ENCODE measurements at places on chromosomes 13 and 19.

DNA sequence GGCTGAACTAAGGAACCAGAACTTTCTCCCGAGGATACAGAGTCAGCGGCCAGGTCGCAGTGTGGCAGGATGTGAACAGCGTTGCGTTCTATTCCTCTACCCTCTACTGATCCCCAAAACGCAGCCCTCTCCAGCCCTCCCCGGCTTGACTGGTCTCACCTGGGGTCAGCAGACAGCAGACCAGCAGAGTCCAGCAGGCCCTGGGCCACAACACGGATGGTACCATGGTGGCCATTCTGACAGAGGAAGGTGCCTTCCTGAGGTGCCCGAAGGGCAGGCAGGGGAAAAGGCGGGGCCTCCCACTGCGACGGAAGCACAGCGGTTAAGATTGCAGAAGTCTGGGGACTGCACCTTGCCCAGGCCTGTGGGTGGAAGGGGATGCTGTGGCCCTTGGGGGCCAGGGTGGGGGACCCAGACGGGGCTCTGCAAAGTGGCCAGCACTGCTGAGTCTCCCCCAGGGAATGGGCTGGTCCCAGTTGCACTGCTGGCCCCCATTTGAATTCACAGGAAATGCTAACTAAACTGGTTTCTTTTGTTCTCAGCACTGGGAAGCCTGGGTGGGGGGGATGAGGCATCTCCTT is at the start of gene ICAM3:
Gene ICAM3, minus strand, starts transcription at position 245 of the 581 bp plus-strand sequence. Its CDS starts 10 bp downstream, at position 235.
- DNase-seq = no peak

GRCh38 chr13:94656766-94657165 is 55.1 kb downstream of the GPR180 start:
- DNase-seq = no peak

DNA sequence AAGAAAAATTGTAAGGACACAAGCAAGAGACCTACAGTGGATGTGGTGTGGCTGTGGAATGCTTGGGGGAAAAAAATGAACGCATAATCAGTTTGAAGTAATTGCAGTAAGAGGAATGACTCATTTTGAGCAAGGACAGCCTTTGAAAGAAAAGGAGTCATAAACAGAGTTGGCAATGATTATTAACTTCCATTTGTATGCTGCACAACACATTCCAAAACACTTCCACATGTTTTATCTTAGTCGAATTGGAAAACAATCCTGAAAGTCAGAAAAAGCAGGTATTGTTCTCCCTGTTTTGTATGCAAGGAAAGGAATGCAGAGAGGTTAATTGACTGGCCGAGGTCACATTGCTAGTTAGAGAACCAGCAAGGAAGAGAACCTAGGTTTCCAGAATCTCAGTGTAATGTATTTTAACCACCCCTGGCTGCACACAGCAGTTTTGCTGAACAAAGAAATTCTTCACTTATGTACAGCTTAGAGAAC is 630.0 kb upstream of the MIR17HG start:
- DNase-seq = no peak

DNA sequence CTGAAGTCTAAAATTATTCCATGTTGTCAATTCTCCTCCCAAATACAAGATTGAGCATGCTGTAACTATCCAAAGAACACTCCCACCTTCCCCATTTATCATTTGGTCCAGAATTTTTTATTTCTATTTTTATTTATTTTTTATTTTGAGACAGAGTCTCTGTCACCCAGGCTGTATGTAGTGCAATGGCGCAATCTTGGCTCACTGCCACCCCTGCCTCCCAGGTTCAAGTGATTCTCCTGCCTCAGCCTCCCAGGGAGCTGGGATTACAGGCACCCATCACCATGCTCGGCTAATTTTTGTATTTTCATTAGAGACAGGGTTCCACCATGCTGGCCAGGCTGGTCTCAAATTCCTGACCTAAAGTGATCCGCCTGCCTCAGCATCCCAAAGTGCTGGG is 306.8 kb downstream of the KLF12 start:
- no peak for DNase-seq

- DNase-seq = no peak
Measured at GRCh38 chr13:104553896-104554295, 1487.7 kb upstream of the SLC10A2 start.

- DNase-seq = no peak
Measured at GRCh38 chr13:80945328-80945727, 604.4 kb upstream of the SPRY2 start.

GRCh38 chr13:65188721-65189120 is 2041.4 kb downstream of the PCDH9 start:
- DNase-seq = no peak

- DNase-seq = no peak
Measured at GRCh38 chr13:50340146-50340545, 324.9 kb downstream of the KCNRG start.

DNA sequence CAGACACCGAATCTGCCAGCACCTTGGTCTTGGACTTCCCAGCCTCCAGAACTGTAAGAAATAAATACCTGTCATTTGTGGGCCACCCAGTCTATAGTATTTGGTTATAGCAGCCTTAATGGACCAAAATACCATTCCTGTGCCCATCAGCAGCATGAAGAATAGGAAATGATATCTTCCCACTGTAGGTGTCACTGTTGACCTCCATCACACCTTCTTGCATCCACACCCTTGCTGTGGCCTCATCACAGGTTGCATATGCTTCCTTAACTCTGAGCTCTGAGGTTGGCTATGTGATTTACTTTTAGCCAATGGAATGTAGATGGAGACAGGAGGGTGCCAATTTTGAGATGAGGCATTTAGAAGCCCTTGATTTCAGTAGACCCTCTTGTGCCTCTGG is 242.0 kb upstream of the TSHZ3 start:
- DNase-seq = no peak

DNA sequence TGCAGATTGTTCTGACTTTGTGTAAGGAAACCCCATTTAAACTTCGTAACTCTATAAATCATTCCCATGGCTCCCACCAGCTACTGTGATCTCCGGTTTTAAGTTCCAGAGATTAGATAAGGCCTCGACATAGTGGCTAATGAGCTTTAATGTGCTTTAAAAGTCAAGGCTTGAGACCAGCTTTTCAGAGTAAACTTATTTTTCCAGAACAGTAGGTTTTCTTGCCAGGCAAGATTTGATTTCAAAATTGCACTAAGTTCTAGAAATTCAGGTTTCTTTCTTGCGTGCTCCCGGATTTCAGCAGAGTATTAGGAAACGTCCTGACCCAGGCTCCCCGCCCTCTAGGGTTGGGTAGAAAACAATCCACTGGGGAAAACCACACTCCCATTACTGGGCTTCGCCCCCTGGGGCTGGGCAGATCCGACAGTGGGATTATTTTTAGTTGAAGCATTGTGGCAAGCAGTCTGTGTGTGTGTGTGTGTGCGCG is 43.3 kb downstream of the CRYL1 start:
- DNase-seq = no peak

DNA sequence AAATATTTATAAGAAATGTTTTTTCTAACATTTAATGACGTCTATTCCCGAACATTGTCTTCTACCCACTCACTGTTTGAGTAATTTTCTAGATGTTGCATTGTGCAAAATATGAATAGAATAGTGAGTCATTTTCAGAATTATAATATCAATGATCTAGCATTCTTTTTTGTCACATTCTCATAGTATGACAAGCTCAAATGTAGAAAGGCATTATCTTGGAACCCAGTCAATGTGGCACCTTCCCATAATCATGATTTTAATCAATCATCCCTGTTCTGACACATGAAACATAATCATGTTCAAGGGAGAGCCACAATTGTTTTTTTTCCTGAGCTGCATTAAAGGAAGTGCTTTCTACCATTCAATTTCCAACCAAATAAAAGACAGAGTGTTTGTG is 265.8 kb downstream of the OXGR1 start:
- DNase-seq = no peak

DNA sequence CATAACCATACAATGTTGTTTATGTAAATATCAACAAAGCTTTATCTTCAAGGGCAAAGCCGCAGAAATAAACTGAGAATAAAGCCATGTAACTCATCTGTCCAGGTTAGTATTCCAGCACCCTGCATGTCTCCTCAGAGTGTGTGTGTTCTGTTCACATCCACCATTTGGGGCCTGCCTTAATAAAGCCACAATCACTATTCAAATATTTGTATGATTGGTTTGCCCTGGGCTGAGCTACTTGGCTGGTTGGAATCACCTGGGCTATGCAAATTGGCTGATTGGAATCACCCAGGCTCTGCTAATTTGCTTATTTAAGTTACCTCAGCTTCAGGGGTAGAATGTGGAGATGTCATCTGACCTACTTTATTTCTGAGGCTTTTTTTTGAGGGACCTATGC is 42.4 kb upstream of the ZNF737 start:
- no peak for DNase-seq

DNA sequence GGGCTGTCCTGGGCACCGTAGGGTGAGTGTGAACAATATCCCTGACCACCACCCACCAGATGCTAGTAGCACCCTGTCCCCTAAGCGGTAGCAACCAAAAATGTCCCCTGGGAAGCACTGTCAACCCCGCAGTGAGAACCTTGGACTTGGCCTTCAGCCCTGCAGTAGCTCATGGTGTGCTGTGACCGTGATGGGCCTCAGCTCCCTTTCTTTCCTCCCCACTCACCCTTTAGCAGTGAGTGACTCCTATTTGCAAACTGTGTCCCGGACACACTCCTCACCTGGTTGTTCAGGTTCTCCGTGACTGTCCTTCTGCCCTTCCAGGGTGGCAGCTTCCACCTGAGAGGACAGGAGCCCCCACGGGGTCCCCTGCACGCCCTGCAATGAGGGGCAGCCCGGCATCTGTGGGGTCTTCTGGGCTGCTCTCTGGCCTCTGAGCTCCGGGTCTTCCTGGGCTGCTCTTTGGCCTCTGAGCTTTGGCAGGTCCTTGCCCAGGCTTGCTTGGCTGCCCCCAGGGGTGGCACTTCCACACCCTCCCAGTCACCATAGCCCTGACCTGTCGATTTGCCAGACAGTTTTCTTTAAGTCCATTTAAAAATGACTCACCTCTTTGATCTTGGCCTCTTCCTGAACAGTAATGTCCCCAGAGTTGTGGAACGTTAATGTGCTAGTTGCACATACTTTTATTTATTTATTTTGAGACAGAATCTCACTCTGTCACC is 3.8 kb downstream of the KDM4B start:
- no peak for DNase-seq

DNA sequence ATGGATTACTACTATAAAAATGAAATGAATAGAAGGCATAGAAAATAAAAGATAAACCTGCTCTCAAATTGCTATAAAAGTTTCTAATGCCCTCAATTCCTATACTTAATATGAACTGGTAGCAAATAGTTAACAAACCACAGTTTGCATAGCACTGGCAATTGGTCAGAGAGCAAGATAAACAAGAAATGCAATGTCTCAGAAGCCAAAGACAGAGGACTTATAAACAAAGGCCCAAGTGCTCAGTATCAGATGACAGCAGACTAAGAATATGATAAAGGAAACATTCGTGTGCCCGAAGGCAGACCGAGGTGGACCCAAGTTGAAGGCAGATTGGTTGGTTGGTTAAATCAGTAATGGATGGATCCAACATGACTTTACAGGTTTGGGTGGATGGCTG is 50.6 kb downstream of the IPO5 start:
- no peak for DNase-seq

GRCh38 chr19:19120308-19121231 is 17.7 kb downstream of the TMEM161A start:
- DNase-seq = no peak

DNA sequence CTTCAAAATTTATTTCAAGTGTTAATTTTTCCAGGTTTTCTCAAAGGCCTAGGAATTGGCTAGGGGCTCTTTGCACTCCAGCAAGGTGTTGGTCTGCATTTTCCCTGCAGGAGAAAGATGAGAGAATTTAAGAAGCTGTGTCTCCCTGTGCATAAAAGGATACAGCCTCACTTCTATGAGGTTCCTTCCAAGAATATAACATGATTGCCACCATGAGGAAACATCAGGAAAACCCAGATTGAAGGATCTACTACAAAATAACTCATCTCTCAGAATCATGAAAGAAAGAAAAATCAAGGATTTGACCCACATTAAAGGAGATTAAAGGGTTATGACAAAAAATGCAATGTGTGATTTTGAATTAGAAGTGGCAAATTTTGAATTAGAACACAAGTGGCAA is 69.9 kb downstream of the RUBCNL start:
- no peak for DNase-seq

DNA sequence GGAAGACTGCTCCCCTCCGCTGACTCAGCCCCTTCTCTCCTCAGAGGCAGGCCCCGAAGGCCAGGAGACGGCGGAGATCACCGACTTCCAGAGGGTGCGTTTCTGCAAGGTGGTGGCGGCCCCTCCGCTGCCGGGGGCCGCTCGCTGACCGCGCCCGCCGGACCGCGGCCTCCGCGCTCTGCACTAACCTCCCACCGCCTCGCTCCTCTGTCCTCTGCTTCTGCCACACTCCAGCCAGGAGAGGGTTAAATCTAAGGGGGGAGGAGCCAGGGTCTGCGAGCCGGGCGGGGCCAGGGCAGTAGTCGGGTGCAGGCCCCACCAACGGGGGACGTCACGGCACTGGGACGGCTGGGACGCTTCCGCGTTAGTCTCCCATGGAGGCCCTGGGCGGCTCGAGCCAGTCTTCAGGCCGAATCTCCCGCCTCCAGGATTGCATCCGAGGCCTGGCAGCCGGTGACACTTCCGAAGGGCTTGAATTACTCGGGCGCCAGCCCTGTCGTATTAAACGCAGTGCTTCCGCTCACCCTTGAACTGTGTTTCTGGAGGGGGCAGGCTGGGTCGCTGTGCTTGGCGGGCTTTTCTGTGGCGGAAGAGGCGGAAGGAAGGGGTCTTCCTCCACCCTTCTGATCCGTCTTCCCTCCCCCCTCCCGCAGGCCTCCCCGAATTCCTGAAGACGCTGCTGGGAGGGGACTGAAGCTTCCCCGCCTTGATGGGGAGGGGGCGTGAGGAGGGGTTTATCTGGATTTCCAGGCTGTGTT is 1.2 kb upstream of the INAFM1 start:
- DNase-seq = no peak

- DNase-seq = no peak
Measured at GRCh38 chr13:40589285-40590109, 76.9 kb downstream of the FOXO1 start.

GRCh38 chr13:60689076-60689475 is 292.1 kb downstream of the TDRD3 start:
- DNase-seq = no peak

- DNase-seq = no peak
Measured at GRCh38 chr13:37101201-37101600, 4.3 kb downstream of the CSNK1A1L start.

- no peak for DNase-seq
Measured at GRCh38 chr19:44987148-44987675, 14.1 kb upstream of the RELB start.

DNA sequence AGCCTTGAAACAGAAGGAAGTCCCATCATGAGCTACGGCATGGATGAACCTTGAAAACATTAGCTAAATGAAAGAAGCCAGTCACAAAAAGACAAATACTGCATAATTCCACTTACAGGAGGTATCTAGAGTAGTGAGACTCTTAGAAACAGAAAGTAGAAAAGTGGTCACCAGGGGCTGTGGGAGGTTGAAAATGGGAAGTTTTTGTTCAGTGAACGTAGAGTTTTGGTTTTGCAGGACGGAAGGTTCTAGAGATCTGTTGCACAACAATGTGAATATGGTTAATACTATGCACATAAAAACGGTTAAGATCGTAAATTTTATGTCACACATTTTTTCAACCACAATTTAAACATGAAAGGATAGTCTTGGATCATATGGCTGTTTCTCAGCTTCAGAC is 11.9 kb upstream of the SLC10A2 start:
- no peak for DNase-seq

GRCh38 chr13:63010072-63010658 is 1594.5 kb upstream of the PCDH20 start:
- no peak for DNase-seq

GRCh38 chr13:38564256-38565150 is 122.4 kb upstream of the FREM2 start:
- DNase-seq = no peak

- DNase-seq = no peak
Measured at GRCh38 chr19:10105509-10106099, 558 bp upstream of the PPAN start.

GRCh38 chr19:7701654-7702457 is at the start of gene FCER2:
TSS of gene FCER2 (minus strand) at chr19:7702131. CDS start at chr19:7699760, 2,371 bp downstream.
- no peak for DNase-seq
